ENCODE measurements at places on chromosomes 6 and 20. TPM values are rescaled to one million over a fixed set of nuclear protein-coding genes. Genes with fewer than 3 reads are reported as not detected.

GRCh38 chr20:824916-825315 is 8.6 kb upstream of the FAM110A start:
- no peak for DNase-seq

- no peak for DNase-seq
Measured at GRCh38 chr6:108697561-108698161, 136.9 kb downstream of the FOXO3 start.

The TREM1 gene
- total RNA-seq = not detected

GRCh38 chr6:54992789-54993188 is 146.2 kb downstream of the FAM83B start:
- DNase-seq = no peak

DNA sequence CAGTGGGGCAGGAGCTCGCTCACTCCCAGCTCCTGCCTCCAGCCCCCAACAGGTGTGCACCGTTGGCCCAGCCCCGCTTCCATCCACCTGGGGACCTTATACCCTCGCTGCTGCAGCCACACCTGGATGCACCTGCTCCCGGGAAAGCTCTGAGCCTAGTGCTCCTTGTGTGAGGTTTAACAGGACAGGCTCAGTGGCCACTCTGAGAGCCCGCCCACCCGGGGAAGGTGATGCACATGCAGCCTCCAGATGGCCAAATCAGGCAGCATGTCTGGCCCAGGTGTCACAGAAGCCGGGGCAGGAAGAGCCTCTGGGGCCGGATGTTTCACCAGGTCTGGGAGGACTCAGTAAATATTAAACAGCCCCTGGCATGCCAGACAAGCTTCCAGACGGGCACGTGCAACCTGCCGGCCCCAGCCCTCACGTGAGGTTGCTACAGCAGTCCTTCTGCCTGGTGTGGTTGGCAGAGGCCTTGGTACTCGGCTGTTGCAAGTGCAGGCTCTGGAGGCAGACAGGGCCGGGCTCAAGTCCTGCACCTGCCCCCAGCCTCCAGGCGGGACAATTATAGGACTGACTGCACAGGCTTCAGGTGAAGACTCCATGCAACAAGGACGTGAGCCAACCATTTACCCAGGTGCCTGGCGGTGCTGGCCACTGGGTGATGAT is 66.9 kb downstream of the RIPOR3 start:
- no peak for DNase-seq

DNA sequence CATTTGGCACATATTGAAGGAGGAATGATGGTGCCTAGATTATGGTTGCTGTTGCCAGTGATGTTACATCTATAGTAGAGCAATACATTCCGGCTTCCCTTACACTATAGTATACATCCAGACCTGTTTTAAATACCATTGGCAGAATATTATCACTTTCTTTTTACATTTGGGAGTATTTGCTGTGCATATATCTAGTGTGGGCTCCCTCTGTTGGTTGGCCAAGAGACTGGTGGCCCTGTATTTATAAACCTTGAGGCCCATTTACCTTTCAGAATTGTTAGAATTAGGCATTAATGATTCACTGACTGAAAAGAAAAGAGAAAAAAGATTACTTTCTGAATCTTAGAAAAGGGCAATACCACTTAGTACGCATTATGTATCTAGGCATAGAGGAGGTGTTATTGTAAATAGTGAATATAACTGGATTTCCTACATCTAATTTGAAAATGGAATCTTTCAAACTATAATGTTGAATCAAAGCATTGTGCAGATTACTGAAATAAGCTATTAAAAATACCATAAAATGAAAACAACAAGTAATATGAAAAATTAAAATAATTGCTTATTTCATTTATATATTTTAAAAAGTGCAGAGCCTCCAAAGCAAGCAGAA is 628.8 kb upstream of the MAN1A1 start:
- DNase-seq = no peak

GRCh38 chr20:59074456-59074855 is 31.9 kb upstream of the PRELID3B start:
- DNase-seq = no peak

The SLC24A3 gene
- total RNA-seq = not detected

GRCh38 chr20:56187534-56188165 is 60.9 kb upstream of the MC3R start:
- no peak for DNase-seq

DNA sequence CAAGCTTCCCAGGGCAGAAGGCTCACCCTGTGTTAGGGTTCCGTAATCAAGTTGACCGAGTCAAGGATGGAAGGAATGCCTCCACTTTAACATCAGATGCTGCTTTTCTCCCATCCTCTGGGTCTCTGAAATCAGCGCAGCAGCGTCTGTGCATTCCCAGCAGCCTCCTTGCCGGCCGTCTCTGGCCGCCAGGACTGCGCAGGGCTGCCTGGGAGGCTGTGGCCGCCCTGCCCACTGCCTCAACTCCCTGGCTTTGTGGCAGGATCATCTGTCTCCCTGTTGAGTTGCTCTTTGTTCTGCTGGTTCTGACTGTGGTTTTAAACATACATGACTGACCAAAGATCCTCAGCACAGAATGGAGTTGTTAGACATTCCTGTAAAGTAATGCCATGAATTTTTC is 56.5 kb downstream of the DLL1 start:
- no peak for DNase-seq

DNA sequence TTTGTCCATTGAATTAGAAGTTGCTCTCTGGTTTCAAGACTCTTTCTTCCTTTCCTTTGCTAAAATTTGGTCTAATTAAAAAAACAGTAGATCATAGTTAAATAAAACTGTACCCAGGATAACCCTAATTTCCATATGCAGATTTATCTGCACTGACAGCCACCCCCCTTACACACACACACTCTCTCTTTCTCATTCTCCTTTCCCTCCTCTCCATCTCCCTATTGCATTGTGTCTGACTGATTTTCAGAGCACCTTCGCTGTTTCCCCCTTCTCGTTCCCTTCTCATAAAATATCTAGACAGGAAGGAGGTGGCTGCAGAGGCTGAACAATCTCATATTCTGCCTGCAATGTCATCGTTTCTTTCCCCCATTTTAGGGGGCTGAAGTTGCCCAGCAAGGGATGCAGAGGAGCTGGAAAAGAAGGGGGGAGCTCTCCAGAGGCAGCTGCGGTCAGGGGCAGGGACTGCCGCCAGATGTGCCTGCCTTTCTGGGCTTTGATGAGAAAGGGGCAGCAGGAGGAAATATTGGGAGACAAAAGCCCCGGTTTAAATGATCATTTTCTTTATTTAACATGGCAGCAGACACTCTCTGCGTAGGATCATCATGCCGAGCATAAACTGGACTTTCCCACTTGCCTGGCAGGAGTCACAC is 22.5 kb upstream of the MMS22L start:
- DNase-seq = no peak

The GFOD1 gene
- 13.2 TPM for total RNA-seq

GRCh38 chr6:20169786-20170185 is 42.5 kb downstream of the MBOAT1 start:
- DNase-seq = no peak

The CYP24A1 gene
- not detected for total RNA-seq

DNA sequence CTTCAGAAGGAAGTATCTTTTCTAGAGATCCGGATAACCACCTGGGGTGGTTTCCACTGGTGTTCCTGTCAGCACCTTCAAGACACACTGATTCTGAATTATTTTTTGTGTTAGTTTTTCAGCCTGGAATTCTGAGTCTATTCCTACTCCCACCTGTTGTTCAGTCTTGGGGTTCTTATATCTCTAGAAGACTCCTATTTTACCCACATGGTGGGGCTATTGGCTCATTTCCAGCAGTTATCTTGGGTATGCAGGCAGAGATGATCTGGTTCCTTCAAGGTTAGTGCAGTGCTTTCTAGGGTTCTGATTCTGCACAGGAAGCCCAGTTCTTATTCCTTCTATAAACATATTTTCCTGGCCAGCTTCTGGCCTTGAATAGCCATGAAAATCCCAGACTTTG is 175.6 kb upstream of the PDE7B start:
- DNase-seq = no peak

DNA sequence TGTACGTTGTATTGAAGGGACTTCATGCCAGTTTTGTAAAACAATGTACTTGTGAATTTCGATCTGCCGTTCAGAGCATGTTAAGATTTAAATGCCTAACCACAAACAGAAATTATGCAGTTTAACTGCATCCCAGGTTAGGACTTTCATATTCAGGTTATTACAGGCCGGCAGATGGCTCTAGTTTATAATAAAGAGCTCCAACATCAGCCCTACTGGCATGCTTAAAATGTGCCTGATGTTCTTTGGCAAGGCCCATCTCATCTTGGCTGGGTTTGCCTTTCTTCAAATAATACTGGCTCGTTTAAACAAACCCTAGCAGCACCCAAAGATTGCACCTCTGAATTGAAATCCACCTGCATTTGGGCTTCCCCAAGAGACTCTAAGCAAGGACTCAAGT is 169.3 kb upstream of the RIN2 start:
- DNase-seq = no peak

GRCh38 chr20:57392512-57393271 is 1.5 kb downstream of the RBM38 start:
- DNase-seq = no peak

GRCh38 chr6:39902786-39903465 is 31.3 kb downstream of the MOCS1 start:
- no peak for DNase-seq

The BPIFB4 gene
- total RNA-seq = not detected

The FNDC1 gene
- 5.7 TPM for total RNA-seq

- DNase-seq = no peak
Measured at GRCh38 chr20:58851221-58851968, 693 bp upstream of the GNAS-AS1 start.

- no peak for DNase-seq
Measured at GRCh38 chr6:52540286-52540902, 36.5 kb downstream of the TRAM2 start.

- no peak for DNase-seq
Measured at GRCh38 chr20:41147767-41148191, 10.4 kb downstream of the PLCG1 start.

The CST7 gene
- not detected for total RNA-seq

DNA sequence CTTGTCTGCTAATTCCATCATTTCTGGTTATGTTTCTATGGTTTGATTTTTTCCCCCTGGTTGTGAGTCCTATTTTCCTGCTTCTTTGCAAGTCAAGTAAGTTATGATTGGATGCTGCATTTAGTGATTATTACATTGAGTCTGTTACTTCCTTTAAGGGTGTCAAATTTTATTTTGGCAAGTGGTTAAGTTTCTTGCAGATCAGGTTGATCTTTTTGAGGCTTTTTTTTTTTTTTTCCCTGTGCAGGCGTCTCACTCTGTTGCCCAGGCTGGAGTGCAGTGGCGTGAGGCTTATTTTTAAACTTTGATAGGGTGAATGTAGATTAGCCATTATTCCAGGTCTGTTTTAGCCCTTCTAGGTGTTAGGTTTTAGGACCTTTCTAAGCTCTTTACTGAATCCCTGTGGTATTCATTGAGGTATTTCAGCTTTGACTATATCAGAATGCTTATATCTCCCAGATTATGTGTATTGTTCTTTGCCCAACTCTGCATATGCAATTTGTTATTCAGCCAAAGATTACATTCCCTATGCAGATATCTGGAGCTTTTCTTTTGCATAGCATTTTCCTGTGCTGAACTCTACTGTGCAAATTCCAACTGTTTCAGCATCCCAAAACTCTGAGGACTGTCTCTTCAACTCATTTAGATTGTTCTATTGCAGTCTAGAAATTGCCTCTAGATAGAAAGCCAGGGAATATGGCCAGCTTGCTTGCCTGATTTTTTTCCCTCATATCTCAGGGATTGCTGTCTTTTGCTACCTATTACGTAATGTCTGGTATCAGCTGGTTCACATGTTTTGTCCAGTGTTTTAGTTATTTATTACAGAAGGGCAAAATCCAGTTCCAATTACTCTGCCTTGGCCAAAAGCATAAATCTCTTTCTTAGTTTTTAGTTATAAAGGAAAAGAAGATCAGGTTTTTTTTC is 113.3 kb downstream of the AFG1L start:
- no peak for DNase-seq

GRCh38 chr6:21390532-21391213 is 202.9 kb upstream of the SOX4 start:
- DNase-seq = no peak

DNA sequence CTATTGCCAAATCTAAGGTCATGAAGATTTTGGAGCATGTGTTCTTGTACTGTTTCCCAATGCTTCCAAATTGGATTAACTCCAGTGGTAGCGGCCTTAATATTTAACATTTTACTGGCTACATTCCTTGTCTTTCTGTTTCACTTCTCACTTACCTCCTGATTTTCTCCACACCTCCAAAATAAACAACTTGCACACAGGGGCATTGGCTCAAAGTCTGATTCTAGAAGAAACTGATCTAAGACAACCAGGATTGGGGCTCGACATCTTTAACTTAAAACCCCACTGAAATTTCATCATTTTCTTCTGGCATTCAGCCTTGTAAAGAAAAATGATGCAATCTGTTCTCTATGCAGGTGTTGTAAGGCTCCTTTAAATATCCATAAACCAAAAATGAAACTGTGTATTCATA is 557.9 kb upstream of the ID4 start:
- no peak for DNase-seq

GRCh38 chr20:33408716-33409654 is 7.7 kb upstream of the CDK5RAP1 start:
- DNase-seq = no peak

DNA sequence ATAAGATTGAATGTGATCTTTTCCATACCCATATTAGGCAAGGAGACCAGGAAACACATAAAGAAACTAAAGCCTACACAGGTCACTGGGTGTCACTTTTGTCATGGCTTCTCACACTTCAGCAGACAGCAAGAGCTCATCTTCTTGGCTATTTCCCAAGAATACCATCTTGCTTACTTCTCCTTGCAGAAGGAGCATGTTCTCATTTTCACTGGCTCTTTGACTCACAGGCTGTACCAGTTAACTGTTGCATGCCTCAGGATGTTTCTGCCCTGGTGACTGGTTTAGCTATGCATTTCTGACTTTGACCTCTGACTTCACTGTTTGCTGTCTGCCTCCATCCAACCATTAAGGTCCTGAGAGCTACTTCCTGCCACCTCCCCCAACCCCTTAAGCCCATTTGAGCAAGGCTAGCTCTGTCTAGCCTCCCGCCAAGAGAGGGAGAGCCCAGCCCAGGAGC is 40.3 kb upstream of the OGFRL1 start:
- DNase-seq = peak; percentile 16

The KCNB1 gene
- total RNA-seq = not detected

- no peak for DNase-seq
Measured at GRCh38 chr6:149224399-149224798, 93.1 kb upstream of the TAB2 start.

The NKX2-4 gene
- total RNA-seq = 21.4 TPM

The PRKN gene
- total RNA-seq = not detected

GRCh38 chr6:155224618-155225017 is 39.2 kb upstream of the CLDN20 start:
- no peak for DNase-seq

The ADGRF4 gene
- not detected for total RNA-seq

The TBC1D7 gene
- total RNA-seq = 22.9 TPM

GRCh38 chr6:66838764-66839163 is 1131.7 kb upstream of the EYS start:
- no peak for DNase-seq

DNA sequence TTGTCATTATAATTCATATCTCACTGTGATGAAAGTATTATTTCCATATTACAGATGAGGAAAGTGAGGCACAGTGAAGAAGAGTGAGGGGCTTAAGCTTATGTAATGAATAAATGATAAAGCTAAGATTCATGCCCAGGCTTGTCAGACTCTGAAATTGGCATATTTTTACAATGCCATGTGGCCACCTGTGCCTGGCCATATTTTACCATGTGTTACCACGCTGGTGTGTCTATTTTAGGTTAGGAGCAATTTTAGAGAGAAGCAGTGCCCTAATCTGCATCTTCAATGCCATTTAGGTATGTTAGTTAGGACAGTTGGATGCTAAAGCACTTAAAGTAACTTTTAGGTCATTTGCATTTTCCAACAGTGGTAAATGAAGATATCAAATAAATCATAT is 188.0 kb upstream of the FLRT3 start:
- no peak for DNase-seq

- no peak for DNase-seq
Measured at GRCh38 chr6:100592929-100593328, 128.2 kb upstream of the SIM1 start.
